Stimulated activated CD8-positive, alpha-beta memory T cell treated with anti-CD3 and anti-CD28 coated beads, Interleukin-15, amount 100 ng/mL, for 1 hour (primary cell): ENCODE measurements at places on chromosomes 7 and 10.

DNA sequence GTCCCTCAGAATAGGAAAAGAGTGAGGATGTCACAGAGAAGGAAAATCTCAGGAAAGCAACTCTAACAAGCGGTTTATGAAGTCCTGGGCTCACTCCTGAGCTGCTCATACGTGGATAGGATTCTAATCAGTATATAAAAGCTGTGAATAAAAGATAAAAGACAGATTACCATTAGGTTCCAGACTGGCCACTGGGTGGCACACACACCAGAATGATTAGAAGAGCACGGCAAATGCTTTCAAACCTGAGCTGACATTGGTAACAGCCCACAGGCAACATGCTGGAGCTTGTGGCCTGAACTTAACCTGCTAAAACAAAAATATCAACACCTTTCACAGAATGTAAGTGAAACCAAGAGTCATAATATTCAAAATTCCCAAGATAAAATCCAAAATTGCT lies 370.8 kb downstream of the GRID1 start:
- no peak for DNase-seq

DNA sequence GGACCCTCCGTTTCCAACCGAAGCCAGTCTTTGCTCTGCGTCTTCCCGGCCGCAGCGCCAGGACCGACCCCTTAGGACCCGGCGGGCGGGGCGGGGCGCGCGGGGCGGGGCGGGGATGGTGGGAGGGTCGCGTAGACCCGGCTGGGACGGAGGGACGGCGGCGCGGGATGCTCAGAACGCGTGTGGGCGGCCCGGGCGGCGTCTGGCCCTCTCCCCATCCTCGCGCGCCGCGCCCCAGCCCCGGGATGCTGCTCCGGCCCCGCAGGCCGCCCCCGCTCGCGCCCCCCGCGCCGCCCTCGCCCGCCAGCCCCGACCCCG lies at the start of gene UTF1:
Gene UTF1, plus strand, starts transcription at position 174 of the 318 bp plus-strand sequence. Its CDS starts 72 bp downstream, at position 246.
- no peak for DNase-seq

- DNase-seq, result no peak
These were observed 207.8 kb upstream of the PODXL start for GRCh38 chr7:131764143-131764775.

- DNase-seq, result no peak
These were observed 12.3 kb downstream of the CAV2 start for GRCh38 chr7:116511552-116512519.

GRCh38 chr10:49579621-49580020 lies 30.5 kb upstream of the SLC18A3 start:
- DNase-seq, result no peak

DNA sequence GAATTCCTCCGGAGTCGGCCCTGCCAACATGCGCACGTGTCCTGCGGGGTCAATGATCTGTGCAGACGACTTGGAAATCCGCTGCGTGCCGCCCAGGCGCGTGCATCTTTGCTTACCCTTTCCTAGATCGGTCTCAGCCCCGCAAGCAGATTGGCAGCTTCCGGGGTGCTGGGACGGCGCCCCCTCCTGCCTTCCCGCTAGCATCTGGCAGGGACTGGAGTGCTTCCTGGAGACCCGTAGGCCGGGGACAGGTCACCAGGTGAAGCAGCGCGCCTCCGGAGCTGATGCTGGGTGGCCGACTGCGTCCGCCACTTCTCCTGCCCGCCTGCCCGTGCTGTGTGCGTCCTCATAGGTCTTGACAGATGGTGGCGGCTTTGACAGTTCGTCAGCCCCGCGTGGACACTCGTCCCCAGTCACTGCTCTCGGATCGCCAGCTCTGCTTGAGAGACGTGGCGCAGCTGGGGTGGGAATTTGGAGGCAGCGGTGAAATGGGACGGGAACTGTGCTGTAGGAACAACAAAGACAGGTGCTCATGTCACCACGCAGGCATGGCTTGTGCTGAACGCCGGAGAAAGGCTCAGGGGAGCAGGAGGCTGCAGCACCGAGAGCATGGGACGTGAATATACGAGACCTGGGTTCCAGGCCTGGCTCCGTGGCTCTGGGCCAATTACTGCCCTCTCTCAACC lies 21.9 kb upstream of the KCNK18 start:
- no peak for DNase-seq

GRCh38 chr7:130369831-130370550 lies 10.3 kb upstream of the CPA1 start:
- no peak for DNase-seq

DNA sequence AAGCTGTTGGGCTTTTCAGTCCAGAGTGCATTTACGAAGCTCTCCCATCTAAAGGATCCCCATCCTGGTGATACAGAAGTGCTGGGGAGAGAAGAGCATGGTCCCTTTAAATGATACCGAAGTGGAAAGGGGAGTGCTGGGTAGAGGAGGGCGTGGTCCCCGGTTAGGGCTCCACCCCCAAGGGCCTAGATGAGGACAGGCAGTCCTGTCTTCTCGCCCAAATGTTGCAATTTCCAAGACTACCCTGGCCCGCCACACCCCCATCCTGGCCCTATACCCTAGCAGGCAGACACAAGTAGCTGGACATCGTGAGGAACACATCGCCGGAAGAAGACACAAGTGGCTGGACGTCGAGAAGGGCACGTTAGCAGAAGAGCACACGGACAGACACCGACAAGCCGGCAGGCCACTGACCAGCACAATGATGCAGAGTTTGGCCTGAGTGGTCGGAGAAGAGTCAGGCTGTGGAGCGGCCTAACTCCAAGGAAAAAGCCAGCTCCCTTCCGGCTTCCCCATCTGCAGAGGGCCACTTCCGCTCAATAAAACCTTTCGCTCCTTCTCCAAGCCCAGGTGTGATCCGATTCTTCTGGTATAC lies 439.5 kb upstream of the NRP1 start:
- no peak for DNase-seq
